NCI-H187 (cell line): ENCODE measurements at places on chromosomes 5 and 9.

GRCh38 chr9:35748242-35748857 lies 678 bp downstream of the GBA2 start:
- no peak for DNase-seq

GRCh38 chr5:164191240-164191639 lies 685.8 kb downstream of the MAT2B start:
- DNase-seq, result no peak

GRCh38 chr5:125883223-125883622 lies 540.0 kb upstream of the GRAMD2B start:
- DNase-seq, result no peak

DNA sequence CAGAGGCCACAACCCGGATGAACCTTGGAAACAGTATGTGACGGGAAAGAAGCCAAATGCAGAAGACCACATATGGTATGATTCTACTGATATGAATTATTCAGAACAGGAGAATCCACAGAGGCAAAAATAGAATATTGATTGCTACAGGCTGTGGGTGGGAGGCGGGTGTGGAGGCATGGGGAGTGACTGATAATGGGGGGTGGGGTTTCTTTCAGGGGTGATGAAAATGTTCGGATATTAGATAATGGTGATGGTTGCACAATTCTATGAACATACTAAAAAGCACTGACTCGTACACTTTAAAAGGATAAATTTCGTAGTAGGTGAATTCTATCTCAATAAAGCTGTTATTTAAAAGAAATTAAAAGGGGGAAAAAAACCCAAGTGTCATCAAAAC lies 10.7 kb downstream of the IL4 start:
- no peak for DNase-seq

DNA sequence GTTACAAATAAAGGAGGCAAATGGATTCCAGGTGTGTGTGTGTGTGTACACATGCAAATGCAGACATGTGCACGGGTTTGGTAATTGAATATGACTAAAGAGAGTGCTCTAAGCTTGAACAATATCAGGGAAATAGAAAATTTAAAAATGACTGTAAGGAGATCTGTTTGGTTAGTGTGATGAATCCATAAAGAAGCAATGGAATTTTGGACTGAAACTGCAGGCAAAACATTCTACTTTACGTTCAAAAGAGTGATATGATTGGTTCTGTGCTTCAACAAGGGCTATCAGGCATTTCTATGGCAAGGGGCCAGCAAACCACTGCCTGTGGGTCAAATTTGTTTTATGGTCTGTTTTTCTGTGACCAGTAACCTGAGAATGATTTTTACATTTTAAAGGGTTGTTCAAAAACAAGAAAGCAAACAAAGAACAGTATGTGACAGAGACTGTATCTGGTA lies 332.8 kb upstream of the KLF9 start:
- DNase-seq, result no peak

- no peak for DNase-seq
Measured at GRCh38 chr5:91272858-91273257, 110.3 kb downstream of the ARRDC3 start.

DNA sequence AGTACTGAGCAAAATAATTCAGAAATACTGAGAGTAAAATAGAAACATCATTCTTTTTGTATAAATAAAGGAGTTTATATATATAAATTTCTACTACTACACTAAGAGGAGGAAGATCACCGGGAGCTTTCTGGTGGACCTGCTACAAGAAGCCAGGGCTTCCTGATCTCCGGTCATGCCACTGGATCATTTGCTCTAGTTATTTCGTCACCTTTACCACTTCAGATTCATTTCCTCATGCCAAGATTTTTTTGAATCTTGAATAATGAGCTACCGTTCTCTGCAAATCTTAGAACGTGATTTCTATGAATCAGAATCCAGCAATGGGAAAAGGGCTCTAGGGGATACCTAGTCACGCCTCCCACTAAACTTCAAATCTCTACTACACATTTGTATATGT lies 51.9 kb upstream of the TBC1D9B start:
- no peak for DNase-seq

DNA sequence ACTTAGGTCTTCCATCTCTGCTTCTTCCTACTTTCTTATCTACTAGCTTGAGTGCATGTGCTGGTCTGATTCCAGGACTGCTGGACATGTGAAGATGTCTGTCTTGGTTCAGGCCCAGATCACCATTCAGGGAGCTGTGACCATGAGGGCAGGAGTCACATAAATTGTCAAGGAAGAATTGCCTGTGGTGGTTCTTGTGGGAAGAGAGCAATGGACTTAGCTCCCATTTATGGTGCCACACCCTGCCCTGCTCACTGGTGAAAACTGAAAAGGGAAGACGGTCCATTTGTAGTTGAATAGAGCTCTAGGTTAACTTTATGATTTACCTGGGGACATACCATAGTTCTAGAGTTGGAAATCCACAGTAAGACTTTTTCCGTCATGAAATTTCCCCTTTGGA lies 244.3 kb upstream of the ZNF608 start:
- no peak for DNase-seq

GRCh38 chr5:89929173-89929572 lies 480.4 kb downstream of the CETN3 start:
- DNase-seq, result no peak

GRCh38 chr5:95191330-95191729 lies 93.6 kb downstream of the MCTP1 start:
- no peak for DNase-seq
